ENCODE measurements at places on chromosomes 7 and 10. TPM values are rescaled to one million over a fixed set of nuclear protein-coding genes. Genes with fewer than 3 reads are reported as not detected.

GRCh38 chr7:140439359-140439758 lies 35.5 kb downstream of the RAB19 start:
- DNase-seq: no peak
- H3K4me1 ChIP-seq: no peaks in the 10 kb centered on the region

- DNase-seq: no peak
- no peaks in the 10 kb centered on the region for H3K4me1 ChIP-seq
- no peak overlapping the region for H3K4me3 ChIP-seq
- H3K36me3 ChIP-seq: no peaks in the 10 kb centered on the region
- no peaks in the 10 kb centered on the region for H3K27me3 ChIP-seq
Observed at GRCh38 chr10:9762966-9763656, 1254.6 kb upstream of the CELF2 start.

- no peak overlapping the region for H3K27ac ChIP-seq
- no peaks in the 10 kb centered on the region for H3K27me3 ChIP-seq
- DNase-seq: no peak
- no peak overlapping the region for H3K4me3 ChIP-seq
- no peaks in the 10 kb centered on the region for H3K4me1 ChIP-seq
Observed at GRCh38 chr10:69538461-69538860, 34.8 kb downstream of the NEUROG3 start.

GRCh38 chr7:151886783-151887182 lies 9.9 kb upstream of the PRKAG2 start:
- DNase-seq: no peak
- H3K4me1 ChIP-seq: no peaks in the 10 kb centered on the region
- no peaks in the 10 kb centered on the region for H3K36me3 ChIP-seq
- H3K27me3 ChIP-seq: no peaks in the 10 kb centered on the region

DNA sequence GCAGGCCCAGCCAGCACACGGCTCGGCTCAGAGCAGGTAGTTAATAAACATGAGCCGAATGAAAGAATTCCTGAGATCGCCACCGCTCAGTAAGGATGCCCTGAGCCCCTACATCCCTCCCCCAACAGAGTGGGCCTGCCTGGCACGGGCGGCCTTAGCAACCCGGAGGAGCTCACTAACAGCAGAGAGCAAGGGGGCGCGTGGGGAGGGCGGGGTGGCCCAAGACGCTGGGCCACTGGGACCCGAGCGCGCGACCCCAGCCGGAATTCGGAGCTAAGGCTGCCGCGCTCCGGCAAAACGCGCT lies 403 bp upstream of the ENO4 start:
- H3K36me3 ChIP-seq: no peaks in the 10 kb centered on the region
- peak; percentile 36 for DNase-seq
- H3K4me3 ChIP-seq: peak overlapping the region; percentile 73
- peak overlapping the region; percentile 33 for H3K27ac ChIP-seq
- H3K4me1 ChIP-seq: peaks cover 8% of the 10 kb centered on the region
- no peaks in the 10 kb centered on the region for H3K27me3 ChIP-seq

GRCh38 chr7:7924303-7924702 lies 44.3 kb upstream of the GLCCI1 start:
- H3K4me1 ChIP-seq: peaks cover 10% of the 10 kb centered on the region
- H3K36me3 ChIP-seq: no peaks in the 10 kb centered on the region
- H3K27ac ChIP-seq: no peak overlapping the region

DNA sequence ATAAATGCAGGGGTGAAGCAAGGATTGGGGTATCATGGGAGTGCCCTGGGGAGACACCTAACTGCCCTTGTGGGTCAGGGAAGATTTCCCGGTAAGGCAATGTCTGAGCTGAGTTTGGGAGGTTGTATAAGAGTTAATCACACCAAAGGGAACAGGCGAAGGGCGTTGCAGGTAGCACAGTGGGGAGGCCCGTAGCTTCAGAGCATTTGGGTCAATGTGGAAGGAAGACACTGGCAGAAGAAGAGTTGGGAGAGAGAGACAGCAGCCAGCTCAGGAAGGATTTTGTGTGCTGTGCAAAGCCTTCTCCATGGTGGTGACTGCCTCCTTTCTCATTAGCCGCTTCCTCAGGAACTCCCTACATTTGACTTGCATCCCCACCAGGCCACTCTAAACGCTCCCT lies 80.8 kb upstream of the LEP start:
- H3K4me3 ChIP-seq: no peak overlapping the region
- H3K27me3 ChIP-seq: no peaks in the 10 kb centered on the region
- no peaks in the 10 kb centered on the region for H3K36me3 ChIP-seq
- H3K4me1 ChIP-seq: no peaks in the 10 kb centered on the region

DNA sequence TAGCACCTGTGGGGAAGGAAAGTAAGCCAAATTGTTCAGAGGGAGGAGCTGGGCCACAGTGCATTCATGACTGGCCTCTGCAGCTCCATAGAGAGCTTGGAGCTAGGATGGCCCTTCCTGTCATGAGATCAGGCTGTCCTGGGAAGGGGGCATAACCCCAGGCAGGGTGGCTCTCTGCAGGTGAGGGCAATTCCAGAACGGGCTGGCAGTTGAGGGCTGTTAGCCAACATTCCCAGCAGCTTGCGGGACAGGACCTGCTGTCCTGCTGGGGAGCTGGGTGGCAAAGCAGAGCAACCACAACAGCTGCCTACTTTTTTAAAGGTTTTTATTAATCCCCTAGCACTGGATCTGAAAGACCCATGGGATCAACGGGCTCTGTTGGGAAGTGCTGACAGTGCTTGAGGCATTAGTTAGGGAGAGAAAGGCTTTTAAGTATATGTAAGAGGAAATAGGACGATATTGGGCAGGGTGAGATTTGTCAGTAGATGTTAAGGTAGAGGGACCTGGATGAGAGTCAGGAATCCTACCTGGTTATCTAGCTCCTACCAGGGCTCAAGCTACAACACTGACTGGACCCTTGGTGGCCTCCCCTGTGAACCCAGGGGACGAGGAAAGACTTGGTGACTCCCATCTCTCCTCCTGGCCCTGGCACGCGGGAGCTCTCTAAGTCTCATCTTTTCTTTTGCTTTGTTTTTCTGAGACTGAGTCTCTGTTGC lies 77.8 kb downstream of the NAMPT start:
- H3K36me3 ChIP-seq: no peaks in the 10 kb centered on the region
- H3K27me3 ChIP-seq: no peaks in the 10 kb centered on the region
- DNase-seq: no peak
- no peak overlapping the region for H3K27ac ChIP-seq
- no peaks in the 10 kb centered on the region for H3K4me1 ChIP-seq

DNA sequence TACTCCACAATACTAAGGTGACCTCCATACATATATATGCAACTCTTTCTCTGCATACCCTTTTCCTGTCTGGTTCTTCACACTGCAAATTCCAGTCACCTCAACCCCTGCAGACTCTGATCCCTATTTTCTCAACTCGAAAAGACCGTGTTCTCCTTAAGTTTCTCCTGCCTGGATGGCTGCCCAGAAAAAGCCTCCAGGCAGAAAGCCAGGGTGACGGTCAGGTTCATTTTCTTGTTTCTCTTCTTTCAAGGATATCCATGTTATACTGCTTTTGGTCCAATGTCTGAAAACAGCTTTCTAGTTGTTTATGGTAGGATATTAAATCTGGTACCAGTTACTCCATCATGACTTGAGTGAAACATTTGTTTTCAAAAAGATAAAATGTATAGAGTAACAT lies 267.8 kb upstream of the MYO3A start:
- DNase-seq: no peak
- no peaks in the 10 kb centered on the region for H3K36me3 ChIP-seq

DNA sequence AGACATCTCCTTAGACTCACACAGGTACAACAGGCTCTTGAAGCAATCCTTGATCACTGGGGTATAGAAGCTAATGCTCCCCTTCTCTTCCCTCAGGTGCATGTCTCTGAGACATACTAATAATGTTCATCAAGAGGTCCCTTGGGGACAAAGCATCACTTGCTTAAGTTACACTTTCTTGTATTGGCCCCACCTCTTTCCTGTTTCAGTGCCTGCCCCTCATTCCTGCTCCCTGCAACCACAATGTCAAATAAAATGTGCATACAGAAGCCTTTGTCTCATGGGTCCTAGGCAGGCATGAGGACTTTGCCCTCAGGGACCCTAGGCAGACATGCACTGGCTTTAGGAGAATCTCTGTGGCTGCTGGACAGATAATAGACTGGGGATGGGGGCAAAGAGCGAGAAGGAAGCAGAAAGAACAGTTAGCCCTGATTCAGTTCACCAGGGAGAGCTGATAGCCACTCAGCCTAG lies 175.0 kb upstream of the NPY start:
- H3K4me1 ChIP-seq: no peaks in the 10 kb centered on the region
- H3K36me3 ChIP-seq: no peaks in the 10 kb centered on the region
- no peak for DNase-seq
- H3K27ac ChIP-seq: no peak overlapping the region
- H3K4me3 ChIP-seq: no peak overlapping the region

Gene COBL
- 17.1 TPM for total RNA-seq

Gene ENTPD7
- 19.8 TPM for total RNA-seq

Gene EPO
- total RNA-seq: 4.2 TPM

Gene COL28A1
- 3.8 TPM for total RNA-seq
